ENCODE measurements at places on chromosomes 12 and 14. TPM values are rescaled to one million over a fixed set of nuclear protein-coding genes. Genes with fewer than 3 reads are reported as not detected.

The FLRT2 gene
- total RNA-seq: 2.1 TPM

The FAM181A gene
- not detected for total RNA-seq

The TEAD4 gene
- 1.3 TPM for total RNA-seq

The SLC22A17 gene
- 37.5 TPM for total RNA-seq

GRCh38 chr14:98591161-98591560 is 680.8 kb downstream of the BCL11B start:
- H3K27ac ChIP-seq: no peak overlapping the region
- no peaks in the 10 kb centered on the region for H3K27me3 ChIP-seq
- no peak overlapping the region for H3K4me3 ChIP-seq
- no peaks in the 10 kb centered on the region for H3K36me3 ChIP-seq
- DNase-seq: no peak

DNA sequence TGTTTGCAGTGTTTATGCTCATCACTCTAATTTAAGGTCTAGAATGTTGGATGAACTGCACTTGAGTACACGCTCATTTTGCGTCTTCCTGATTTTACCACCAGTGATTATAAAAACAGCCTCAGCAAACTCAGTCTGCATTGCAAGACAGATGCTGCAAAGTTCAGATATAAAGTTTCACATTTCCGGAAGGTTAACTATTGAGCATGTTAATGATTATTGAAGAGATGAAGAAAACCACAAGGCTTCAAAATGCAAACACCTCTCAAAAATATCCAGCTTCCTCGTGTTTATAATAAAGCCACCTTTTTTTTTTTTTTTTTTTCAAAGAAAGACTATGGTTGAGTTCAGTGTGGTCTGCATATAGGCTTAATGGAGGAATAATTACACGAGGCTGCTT is 92.1 kb upstream of the BMP4 start:
- no peak for DNase-seq
- no peak overlapping the region for H3K27ac ChIP-seq
- no peaks in the 10 kb centered on the region for H3K4me1 ChIP-seq
- H3K4me3 ChIP-seq: no peak overlapping the region
- no peaks in the 10 kb centered on the region for H3K27me3 ChIP-seq
- no peaks in the 10 kb centered on the region for H3K36me3 ChIP-seq

GRCh38 chr12:89225401-89225800 is 126.9 kb downstream of the DUSP6 start:
- no peak overlapping the region for H3K27ac ChIP-seq
- H3K27me3 ChIP-seq: peaks cover 4% of the 10 kb centered on the region

- no peaks in the 10 kb centered on the region for H3K4me1 ChIP-seq
- no peak overlapping the region for H3K4me3 ChIP-seq
- no peaks in the 10 kb centered on the region for H3K36me3 ChIP-seq
- no peak overlapping the region for H3K27ac ChIP-seq
- DNase-seq: no peak
- no peaks in the 10 kb centered on the region for H3K27me3 ChIP-seq
Observed at GRCh38 chr12:1302201-1302870, 292.0 kb downstream of the FBXL14 start.

GRCh38 chr12:60201891-60202290 is 606.1 kb downstream of the SLC16A7 start:
- H3K4me3 ChIP-seq: no peak overlapping the region
- H3K27me3 ChIP-seq: no peaks in the 10 kb centered on the region
- H3K36me3 ChIP-seq: no peaks in the 10 kb centered on the region
- H3K4me1 ChIP-seq: no peaks in the 10 kb centered on the region
- H3K27ac ChIP-seq: no peak overlapping the region

DNA sequence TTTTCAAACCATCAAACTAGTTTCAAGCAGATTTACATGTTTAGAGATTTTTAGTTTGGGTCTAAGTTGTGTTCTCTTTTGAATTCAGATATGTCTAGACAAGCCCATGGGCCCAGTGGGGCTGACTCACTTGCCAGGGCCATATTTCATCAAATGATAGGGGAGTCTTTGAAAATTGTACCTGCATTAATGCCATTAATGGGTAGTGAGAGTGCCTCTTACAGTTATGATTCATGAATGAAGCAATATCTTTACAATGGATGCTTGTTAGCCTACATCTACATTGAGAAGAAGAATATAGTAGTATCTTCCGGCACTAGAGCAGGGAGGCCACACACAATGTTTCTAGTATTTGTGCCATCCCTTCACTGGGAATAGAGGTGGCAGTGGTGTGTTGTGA is 174.2 kb upstream of the E2F7 start:
- H3K36me3 ChIP-seq: no peaks in the 10 kb centered on the region
- no peak overlapping the region for H3K27ac ChIP-seq
- H3K4me3 ChIP-seq: no peak overlapping the region
- H3K4me1 ChIP-seq: no peaks in the 10 kb centered on the region
- no peak for DNase-seq

- DNase-seq: peak; percentile 61
- H3K4me3 ChIP-seq: no peak overlapping the region
- H3K36me3 ChIP-seq: no peaks in the 10 kb centered on the region
Observed at GRCh38 chr14:75303381-75303789, 24.8 kb downstream of the FOS start.

DNA sequence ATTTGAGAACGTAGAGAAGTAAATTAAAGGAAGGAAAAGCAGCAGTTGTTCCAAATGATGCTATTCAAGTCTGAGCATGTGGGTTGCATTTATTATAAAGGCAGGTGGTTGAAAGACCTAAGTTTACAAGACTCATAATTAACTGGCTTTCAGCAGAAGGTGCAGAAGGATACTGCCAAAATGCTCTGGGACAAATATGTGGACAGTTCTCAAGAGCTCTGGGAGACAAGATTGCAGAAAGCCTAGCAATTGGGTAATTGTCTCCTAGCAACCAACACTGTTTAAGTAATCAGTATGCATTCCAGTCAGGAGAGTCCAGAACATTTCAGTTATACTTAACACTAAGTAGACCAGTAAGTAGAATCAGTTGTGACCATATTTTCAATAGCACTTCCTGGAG is 131.5 kb downstream of the GPR135 start:
- H3K27ac ChIP-seq: peak overlapping the region; percentile 61
- no peaks in the 10 kb centered on the region for H3K27me3 ChIP-seq
- H3K4me3 ChIP-seq: no peak overlapping the region
- DNase-seq: peak; percentile 65

DNA sequence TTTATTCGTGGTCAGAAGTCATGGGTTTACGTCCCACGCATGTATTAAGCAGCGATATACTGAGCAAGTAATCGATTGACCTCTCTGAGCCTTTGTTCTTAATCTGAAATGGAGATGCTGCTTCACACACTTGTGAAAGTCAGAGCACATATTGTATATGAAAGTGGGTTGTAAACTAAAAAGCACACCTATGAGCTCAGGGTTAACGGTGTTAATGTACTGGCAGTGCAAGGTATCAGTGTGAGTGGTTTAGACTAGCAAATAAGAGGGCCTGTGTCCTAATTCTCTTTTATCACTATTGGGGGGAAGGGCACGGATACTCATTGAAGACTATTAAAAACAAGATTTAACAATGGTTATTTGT is 676 bp downstream of the MRPL42 start:
- peak overlapping the region; percentile 69 for H3K4me3 ChIP-seq
- peaks cover 8% of the 10 kb centered on the region for H3K4me1 ChIP-seq
- H3K27me3 ChIP-seq: no peaks in the 10 kb centered on the region
- H3K36me3 ChIP-seq: no peaks in the 10 kb centered on the region

- no peaks in the 10 kb centered on the region for H3K27me3 ChIP-seq
- no peaks in the 10 kb centered on the region for H3K4me1 ChIP-seq
- H3K4me3 ChIP-seq: no peak overlapping the region
- H3K36me3 ChIP-seq: no peaks in the 10 kb centered on the region
- no peak overlapping the region for H3K27ac ChIP-seq
Observed at GRCh38 chr12:115413626-115414025, 729.7 kb upstream of the TBX3 start.

GRCh38 chr12:52285172-52285745 is 6.1 kb downstream of the KRT81 start:
- no peak for DNase-seq
- H3K4me1 ChIP-seq: no peaks in the 10 kb centered on the region
- H3K27ac ChIP-seq: no peak overlapping the region
- no peak overlapping the region for H3K4me3 ChIP-seq

DNA sequence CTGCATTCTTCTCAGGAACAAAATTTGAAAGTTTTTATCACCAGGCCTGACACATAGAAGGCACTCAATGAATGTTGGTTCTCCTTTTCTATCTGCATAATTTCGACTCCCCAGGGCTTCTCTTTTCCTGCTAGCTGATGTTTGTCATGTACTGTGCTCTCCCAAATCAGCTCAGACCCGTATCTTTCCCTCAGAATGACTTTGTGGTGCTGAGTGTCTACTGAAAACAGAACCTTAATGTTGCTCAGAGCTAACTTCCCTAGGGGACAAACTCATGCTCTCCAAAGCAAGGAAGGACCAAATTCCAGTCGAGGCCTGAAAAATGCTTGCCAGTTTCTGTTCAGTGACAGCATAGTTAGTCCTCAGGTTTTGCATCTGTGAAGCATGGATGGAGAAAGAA is 1.9 kb downstream of the ARHGDIB start:
- no peaks in the 10 kb centered on the region for H3K4me1 ChIP-seq
- no peak for DNase-seq
- no peak overlapping the region for H3K4me3 ChIP-seq
- no peaks in the 10 kb centered on the region for H3K27me3 ChIP-seq
- no peaks in the 10 kb centered on the region for H3K36me3 ChIP-seq

Measured in uterus (tissue), 4 donors.